ENCODE measurements at places on chromosomes 3 and 15.

DNA sequence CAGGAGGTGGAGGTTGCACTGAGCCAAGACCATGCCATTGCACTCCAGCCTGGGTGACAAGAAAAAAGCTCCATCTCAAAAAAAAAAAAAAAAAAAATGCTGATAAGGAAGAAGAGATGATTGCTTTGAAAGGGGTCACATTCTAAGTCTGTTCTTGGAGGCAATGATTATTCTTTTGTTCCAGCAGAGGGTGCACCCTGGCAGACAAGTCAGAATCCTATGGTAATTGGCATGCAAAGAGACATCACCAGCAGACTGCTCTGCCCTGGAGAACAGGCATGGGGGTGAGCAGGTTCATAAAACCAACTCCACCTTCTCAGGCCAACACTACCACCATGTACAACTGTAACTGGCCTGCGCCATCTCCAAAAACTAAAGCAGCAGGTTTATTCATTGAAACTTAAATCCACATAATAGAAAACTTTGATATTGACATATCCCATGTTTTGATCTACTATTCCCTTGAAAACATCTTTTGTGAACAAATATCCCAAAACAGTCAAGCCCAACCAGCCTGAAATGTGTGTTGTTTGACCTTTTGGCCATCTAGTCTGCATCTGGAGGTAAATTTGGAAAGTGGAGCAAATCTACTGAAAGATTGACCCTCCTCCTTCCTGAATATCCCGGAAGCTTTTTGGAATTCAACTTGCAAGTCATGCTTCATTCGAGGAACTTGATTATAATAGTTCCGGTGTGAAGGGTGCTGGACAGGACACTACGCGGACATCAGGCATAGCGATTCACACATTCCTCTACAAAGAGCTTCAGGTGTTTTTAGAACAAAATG, 100.3 kb downstream of the MECOM start:
- DNase-seq, result no peak

GRCh38 chr3:141707741-141708203, 30.3 kb upstream of the RNF7 start:
- no peak for DNase-seq

DNA sequence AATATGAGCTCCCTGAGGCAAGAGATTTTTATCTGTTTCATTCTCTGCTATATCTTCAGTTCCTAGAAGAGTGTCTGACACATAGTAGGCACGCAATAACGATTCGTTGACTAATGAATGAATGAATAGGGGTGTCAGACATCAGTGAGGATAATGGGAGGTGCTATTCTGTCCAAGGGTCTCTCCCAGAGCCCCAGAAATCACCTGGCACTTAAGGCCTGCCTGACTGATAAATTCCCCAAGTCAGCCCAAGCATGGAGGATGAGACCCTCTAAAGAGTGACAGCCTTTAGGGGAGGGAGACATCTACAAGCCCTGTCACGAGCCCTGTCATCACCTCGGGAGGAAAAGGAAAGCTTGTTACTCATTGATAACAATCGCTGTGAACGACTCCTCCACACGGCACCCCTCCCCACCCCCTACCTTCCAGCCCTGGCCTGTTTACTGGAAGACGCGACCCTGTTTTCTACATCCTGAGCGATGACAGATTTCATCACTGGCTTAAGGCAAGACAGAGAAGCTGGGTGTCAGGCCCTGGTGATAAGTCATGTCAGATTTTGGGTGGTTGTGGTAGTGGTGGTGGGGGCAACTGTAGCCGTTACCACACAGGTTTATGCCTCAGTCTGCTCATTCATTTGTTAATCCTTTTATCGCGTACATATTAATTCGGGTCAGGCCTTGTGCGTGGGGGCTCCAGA, 23.1 kb downstream of the BHLHE40 start:
- DNase-seq, result no peak

DNA sequence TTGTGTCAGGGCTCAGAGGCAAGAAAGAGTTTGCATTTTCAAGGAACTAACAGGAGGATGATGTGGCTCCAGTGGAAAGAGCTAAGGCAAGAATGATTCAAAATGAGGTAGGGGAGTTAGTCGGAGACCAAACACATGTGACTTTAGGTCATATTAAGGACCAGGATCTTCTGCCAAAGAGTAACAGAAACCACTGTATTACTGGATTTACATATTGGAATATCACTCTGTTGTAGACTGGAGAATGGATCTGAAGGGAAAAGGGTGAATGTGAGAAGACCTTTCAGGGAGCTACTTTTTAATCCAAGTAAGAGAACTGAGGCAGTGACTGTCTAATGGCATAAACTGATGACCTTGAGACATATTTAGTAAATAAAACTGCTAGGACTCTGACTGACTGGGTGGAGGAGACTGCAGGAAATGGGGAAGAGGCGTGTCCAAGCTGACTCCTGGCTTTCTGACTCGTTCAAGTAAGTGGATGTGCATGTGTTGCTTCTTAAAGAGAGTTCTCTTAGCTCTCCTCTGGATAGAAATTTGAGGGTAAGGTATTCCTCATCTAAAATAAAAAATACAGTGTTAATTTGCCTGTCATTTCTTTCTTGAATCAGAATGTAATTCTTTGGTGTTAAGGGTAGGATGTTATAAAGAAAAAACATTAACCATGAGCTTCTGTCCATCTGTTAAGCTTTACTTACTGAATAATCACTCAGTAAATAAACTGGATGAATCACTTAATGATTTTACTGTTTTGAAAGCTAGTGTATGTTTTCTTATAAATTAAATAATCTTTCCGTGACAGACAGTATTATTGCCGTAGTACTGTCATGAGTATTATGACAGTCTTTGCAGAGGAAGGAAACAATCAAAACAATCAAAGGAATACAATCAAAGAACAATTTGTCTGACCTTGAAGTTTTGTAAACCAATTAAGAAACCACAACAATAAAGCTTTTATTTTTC, 58.3 kb upstream of the CFAP20DC start:
- no peak for DNase-seq

- no peak for DNase-seq
Observed at GRCh38 chr3:126184465-126185000, 4.1 kb upstream of the ALDH1L1 start.

DNA sequence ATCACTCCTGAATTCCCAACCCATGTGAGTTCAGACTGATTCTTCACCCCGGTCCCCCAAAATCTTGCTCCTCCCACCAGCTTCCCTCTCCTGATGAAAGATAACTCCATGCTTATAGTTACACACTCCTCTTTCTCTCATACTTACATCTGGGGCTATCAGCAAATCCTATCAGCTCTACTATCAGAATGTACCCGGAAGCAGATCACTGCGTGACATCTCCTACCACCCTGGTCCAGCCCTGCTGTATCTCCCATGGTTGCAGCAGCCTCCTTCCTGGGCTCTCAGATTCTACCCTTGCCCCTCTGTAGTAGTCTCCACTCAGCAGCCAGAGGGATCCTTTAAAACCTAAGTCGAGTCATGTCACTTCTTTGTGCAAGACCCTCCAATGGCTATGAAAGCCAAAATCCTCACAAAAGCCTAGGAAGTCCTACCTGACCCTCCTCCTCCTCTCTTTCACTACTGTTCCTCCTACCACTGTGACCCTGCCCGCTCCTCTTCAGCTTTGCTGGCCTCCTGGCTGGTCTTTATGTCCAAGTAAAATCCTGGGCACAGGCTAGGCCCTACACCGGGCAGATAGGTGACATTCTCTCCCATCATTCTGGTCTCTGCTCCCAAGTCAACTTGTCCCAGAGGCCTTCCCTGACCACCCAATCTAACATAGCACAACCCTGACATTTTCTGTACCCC, 16.2 kb downstream of the XIRP1 start:
- no peak for DNase-seq

DNA sequence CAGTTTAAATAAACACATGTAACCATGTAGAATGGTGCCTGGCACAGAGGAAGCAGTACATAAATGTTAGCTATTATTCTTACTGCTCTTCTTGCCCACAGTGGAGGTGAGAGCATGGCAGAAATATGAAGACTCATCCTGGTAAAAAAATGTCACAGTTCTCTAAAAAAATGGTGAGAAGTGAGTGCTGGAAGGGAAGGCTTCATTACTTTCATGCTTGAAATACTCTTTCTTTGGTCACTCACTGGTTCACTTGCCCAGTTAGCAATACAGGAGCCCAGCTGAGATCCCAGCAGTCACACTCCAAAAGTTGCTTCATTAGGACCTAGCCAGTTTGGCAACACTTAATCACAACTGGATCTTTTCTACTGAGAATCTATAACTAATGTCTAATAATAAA, 1017.2 kb downstream of the TUSC7 start:
- no peak for DNase-seq

- no peak for DNase-seq
Observed at GRCh38 chr15:64333986-64334929, 21.7 kb downstream of the CSNK1G1 start.

DNA sequence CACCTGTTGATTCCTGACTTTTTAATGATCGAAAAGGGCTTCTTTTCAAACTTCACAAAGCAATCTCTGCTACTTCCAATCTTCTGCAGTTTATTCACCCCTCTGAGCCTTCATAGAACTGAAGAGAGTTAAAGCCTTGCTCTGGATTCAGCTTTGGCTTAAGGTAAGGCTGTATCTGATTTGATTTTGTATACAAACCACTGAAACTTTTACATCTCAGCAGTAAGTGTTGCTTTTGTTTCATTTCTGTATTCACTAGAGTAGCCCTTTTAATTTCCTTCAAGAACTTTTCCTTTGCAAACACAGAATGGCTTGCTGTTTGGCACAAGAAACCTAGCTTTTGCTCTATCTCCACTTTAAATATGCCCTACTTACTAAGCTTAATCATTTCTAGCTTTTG, 1193.0 kb upstream of the GBE1 start:
- no peak for DNase-seq

- DNase-seq, result no peak
Observed at GRCh38 chr3:9787714-9788113, 4.6 kb downstream of the TADA3 start.

DNA sequence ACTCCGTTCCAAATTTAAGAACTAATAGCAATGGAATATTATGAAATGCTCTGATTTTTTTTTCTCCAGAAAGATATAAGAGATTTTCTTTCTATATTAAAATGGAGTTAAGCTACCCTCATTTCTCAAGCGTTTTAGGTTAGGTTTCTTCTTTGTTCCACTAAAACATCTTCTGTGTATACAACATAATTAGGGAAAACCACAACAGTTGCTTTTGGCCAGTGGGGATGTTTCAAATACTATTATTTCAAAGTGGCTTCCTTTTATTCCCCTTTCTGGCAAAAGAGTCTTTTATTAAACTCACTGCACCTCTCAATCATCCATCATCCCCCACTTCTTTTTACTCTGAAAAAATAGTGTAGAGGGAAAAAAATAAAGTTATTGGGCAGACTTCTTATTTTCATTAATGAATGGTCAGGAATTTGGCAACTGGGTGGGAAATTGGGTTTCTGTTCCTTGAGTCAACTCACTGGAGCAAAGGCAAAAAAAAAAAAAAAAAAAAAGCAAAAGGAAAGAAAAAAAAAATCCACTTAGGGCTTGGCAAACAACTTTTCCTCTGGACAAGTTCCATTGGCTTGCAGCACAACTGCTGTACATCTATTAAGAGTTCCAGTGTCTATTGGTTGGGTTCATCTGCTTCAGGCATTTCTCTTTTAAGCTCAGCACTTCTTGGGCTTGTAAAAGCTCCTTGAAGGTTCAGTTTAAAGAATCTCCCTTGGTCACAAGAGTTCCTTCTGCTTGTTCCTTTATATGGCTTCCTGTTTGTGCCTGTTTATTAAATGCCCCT, 963.4 kb downstream of the ROBO1 start:
- DNase-seq, result no peak

DNA sequence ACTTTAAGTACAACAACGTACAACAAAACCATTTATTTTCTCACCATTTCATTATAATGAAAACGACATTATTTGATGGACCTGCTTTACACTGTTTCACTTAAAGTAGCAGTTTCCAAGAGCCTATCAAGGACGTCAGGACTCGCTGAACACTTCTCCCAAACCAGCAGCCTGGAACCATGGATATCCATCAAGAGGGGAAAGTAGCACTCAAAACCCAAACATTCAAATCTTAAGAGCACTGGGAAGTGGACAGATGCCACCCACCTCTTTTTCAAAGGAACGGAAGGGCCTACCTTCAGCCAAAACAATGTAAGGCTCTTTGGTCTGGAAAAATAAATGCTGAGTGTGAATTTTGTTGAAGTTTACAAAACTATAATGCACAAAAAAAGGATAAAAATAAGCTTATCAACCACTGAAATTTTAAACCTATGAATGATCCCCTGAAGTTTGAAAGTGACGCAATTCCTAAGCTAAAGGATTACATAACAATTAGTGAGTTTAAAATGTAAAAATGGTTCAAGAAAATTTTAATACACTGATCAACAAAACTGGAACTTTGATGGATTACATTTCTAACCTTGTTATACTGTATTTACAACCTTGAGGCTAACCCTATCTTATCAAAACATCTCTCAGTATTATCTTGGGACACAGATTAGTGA, 4.6 kb downstream of the PIK3R4 start:
- no peak for DNase-seq

DNA sequence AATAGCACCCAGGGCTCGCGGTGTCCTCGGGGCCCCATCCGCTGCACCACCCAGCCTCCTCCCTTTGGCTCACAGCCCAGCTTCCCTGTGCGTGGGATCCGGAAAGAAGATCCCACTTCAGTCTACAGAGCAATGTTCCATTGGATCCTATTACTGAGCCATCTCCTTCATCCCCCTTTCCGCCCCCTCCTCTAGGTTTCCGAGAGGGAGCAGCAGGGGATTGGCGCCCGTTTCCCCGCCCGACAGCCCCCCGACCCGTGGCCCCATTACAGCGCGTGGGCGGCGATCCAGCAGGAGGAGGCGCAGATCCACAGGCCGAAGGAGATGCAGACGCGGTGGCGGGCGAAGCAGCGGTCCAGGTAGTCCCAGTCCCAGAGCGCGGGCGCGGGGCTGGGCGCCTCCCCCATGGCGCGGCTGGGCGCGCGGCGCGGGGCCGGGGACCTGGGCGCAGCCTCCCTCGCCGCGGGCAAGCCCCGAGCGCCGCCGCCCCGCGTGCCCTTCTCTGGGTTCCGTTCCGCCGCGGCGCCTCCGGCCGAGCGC, 340 bp downstream of the TMEM44 start:
- DNase-seq, result no peak

DNA sequence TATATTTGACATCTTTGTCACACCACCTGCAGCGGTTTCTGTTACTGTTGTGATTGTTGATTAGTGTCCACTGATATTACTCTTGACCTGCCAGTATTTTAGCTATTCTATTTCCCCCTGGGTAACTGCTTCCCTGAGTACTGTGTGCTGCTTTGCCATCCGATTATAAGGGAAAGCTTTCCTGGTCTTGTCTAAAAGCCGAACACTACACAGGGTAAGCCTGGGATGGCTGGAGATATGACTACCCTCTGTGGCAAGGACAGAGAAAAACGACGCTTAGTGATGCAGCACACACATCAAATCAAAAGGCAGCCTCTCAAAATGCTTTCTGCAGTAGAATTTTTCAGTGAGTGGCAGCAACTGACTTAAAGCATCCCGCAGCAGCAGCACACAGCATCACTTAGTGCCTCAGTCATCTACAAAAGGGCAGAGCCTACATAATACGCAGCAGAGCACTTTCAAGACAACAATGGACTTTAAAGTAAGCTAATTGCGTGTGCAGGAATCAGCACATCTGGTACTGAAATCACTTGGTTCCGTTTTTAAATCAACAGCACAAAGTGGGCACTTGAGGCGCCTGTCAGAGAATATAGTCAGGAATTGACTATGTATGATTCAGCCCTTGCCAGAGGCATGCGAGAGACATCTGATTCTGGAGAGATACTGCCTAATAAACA, 656.3 kb upstream of the TGFBR2 start:
- no peak for DNase-seq

GRCh38 chr15:52153900-52154895, 37.0 kb downstream of the GNB5 start:
- DNase-seq, result no peak

Measured in cortex of kidney (tissue), 1 donor.